ENCODE measurements at places on chromosomes 4 and X.

- no peak for DNase-seq
Measured at GRCh38 chrX:138791551-138791950, 80.0 kb upstream of the FGF13 start.

DNA sequence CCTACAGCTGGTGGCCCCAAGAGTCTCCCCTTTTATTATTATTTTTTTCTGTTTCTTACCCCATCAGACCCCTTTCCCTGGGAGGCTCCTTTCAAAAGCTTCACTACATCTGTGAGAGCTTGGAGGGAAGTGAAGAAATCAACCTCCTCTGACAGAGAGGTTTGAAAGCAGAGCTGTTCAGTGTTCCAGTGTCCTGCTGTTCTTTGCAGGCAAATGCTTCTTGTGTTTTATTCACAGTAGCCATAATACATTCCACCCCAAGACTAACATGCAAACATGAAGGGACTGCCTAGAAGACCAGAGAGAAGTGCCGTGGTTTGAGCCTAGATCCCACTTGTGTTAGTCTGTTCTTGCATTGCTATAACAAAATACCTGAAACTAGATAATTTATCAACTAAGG, 192.1 kb downstream of the PTTG2 start:
- DNase-seq: no peak

- DNase-seq: no peak
Measured at GRCh38 chr4:81963015-81963762, 410.6 kb downstream of the HNRNPD start.

DNA sequence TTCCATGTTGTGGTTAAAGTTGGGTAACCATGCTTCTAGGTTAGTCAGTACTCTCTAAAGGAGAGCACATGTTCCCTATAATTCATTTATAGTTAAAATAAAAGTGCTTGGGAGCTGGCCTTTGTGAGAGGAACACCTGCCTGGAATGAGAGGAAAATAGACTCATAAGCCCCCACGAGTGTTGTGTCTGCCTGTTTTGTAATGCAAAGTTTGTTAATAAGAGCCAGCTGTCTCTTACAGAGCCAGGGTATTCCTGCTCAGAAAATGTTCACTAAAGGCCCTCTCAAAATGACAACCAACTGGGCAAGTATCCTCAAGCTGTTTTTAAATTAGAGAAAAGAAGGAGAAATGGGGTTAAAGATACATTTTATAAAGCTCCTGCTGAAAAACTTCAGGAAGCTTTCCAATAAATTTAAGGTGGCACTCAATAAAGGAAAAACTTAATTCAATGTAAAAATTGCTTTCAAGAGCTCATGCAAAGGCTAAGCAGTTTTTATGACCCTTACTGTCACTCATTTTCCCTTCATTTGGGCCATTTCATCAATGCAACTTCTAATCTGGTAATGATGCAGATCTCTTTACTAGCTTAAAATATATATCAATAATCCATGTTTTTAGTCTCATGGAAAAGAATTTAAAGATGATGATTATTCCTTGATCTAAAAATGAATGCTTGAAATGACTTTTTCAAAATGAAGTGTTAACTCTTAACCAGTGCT, 793.6 kb downstream of the STPG2 start:
- no peak for DNase-seq

DNA sequence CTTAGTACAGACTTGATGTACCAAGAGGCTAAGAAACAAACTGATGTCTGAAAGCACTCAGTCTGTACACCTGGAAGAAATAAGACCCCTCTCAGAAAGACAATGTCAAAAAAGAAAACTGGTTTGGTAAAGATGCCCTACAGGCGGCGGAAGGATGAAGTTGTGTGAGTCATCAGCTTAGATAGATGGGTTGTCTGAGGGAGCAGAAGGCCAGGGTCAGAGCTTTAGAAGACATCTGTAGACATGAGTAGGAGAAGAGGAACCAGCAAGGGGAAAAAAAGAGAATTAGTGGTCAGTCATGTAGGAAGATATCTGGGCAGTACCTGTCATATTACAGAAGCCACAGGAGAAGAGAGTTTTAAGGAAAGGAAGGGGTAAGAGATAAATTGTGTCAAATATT, 8.3 kb downstream of the SRPX2 start:
- no peak for DNase-seq

- no peak for DNase-seq
Measured at GRCh38 chr4:30903502-30904214, 183.5 kb downstream of the PCDH7 start.

- no peak for DNase-seq
Measured at GRCh38 chr4:3112609-3113469, 38.4 kb downstream of the HTT start.
